ENCODE measurements at places on chromosomes 7 and 10.
A peak's percentile ranks its signal among the peaks of the same experiment; 100 is the strongest.

DNA sequence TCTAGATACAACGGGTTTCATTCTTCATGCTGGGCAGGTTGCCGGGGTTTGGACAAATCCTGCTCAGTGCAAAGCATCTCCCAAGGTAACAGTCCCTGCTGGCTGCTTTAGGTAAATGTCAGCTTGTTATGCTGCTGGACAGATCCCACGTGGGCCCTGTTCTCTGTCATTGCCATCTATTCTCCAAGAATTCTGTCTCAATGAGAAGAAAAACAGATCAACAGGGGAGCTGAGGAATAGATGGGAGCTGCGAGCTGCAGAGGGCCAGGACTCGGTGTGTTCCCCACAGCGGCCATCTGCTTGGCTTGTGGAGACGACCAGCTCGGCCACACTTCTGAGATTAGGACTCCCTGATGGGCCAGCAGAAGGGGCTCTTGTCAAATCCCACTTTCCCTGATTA, 235.2 kb downstream of the DPP6 start:
- DNase-seq = no peak

DNA sequence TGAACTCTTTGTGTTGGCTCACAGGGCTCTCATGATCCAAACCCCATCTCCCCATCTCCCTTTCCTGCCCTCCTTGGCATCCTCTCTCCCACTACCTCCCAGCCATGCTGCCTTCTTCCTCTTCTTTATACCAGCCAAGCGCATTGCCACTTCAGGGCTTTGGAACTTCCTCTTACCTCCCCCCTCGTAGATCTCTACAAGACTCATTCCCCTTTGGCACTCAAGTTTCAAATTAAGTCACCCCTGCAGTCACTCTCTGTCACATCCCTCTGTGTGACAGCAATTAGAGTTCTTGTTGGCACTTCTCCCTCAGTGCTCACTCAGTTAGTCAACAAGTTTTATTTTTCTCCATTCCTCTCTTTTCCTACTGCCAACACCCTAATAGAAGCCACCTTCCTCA, 20.8 kb upstream of the NRP1 start:
- DNase-seq = no peak

DNA sequence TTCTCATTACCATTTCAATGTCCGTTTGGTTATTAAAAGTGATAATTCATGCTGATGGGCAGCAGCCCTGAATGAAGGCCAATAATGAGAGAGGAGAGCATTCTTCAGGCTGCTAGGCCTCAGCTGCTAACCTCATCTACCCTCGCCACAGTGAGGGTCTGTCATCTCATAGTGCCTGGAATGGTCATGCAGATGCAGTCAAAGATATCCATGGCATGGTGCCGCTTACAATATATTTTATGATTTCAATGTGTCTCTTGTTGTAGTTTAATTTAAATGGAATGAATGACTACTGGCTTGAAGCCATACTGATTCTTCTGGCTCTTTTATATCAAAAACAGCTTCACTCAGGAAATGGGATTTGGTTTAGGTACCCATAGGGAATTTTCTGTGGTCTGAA, 126.9 kb downstream of the SLC16A9 start:
- no peak for DNase-seq

- DNase-seq = no peak
Observed at GRCh38 chr7:4815121-4815520, 39.7 kb downstream of the AP5Z1 start.

DNA sequence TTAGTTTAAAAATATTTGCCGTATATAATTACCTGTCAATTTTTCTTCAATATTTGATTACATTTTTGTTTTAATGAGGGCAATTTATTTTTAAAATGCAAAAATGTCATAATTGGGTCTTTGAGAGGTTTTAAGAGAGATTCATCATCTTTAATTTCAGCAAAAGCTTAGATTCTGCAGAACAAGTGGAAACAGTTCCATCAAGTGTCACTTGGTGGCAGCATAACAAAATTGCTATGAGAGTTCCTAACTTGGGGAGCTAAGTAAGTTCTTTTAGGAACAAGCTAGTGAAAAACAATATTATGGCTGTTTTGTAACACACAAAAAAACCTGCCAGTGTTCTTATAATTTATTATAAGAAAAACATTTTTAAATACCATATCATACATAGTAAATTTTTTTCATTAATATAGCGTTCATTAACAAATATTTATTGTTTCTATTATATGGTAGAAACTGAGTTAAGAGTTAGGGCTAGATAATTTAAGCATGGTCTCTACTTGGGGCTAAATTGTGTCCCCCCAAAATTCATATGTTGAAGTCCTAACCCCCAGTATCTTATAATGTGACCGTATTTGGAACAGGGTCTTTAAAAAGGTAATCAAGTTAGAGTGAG, 155.2 kb downstream of the MAGI2 start:
- DNase-seq = peak; percentile 65

- DNase-seq = peak; percentile 97
Observed at GRCh38 chr7:70032649-70033048, 434.4 kb downstream of the AUTS2 start.

DNA sequence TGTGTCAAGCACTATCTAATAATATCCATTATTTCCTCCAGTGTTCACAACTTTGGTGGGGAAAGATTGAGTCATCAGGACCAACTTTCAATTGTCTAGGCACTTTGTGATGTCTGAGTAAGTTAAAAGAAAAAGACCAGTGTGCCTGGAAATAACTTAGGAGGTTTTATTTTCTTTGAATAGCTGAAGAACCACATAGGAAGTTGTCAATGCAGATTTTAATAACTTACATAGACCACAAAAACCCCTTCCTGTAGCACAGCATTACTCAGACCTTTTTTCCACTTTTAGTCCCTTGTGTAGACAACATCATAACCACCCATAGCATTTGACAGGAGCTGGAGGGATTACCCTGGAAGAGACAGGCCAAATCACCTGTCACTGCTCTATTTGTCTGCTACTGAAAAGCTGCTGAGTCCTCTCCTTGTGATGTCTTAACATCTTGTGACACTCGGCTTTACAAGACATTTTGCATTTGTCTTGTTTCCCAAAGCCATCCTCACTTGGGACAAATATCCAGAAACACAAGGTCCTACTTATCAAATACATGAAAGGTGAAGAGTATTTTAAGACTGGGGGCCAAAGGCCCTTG, 241.5 kb upstream of the PTER start:
- DNase-seq = no peak

GRCh38 chr7:23514755-23515154, 17.0 kb downstream of the TRA2A start:
- DNase-seq = no peak

DNA sequence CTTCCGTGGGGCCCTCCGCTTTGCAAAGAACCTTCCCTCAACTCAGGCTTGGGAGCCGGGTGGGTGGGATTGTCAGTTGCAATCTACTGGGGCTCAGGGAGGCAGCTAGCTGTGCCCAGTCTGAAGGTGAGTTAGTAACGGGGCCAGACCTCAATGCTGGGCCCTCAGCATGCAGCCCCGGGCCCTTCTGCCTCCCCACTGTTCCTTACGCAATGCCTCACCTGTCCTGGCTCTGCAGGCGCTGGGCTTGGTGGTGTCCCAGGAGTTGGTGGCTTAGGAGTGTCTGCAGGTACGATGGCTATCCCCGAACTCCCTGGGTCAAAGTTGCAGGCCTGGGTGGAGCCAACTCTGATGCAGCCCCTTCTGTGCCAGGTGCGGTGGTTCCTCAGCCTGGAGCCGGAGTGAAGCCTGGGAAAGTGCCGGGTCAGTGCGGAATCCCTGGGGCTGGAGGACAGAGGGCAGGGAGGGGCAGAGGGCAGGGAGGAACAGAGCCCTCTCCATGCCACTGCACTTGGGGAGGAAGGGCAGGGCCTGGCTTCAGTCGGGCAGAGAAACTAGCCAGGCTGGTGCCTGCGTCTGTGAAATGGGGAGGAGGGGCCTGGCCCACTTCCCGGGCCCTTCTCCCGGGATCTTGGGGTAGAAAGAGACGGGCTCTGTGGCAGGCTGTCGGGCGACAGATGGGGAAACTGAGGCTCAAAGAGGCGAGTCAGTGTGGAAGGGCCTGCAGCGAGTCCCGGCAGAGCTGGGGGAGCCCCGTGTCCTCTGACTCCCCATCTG, 15.0 kb downstream of the ELN start:
- DNase-seq = no peak

- DNase-seq = no peak
Observed at GRCh38 chr7:100157334-100158228, 942 bp downstream of the TRAPPC14 start.
